Activated naive CD4-positive, alpha-beta T cell treated with anti-CD3 and anti-CD28 coated beads for 36 hours (primary cell): ENCODE measurements at places on chromosomes 4 and X.
A peak's percentile ranks its signal among the peaks of the same experiment; 100 is the strongest.

DNA sequence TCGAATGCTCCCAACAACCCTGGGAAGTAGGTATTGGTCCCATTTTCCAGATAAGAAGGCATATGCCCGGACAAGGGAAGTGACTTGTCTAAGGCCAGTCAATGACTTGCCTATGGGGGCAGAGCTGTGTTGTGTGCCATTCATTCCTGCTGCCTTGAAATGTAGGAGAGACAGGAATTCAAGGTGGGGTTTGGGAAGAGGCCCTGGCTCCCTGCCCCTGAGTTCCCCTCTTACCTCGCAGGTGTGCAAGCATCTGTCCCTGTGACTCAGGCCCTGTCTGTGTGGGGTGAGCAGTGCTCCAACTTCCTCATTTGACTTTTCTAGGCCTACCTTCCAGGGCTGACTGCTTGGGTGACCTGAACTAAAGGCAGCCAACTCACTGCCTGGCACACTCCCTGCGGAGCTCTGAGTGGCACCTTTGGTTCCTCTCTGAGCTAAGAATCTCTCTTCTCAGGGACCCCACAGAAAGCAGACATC lies 5.1 kb downstream of the EFNB1 start:
- DNase-seq: no peak

- DNase-seq: no peak
Measured at GRCh38 chrX:77493677-77494553, 46.7 kb downstream of the FGF16 start.

DNA sequence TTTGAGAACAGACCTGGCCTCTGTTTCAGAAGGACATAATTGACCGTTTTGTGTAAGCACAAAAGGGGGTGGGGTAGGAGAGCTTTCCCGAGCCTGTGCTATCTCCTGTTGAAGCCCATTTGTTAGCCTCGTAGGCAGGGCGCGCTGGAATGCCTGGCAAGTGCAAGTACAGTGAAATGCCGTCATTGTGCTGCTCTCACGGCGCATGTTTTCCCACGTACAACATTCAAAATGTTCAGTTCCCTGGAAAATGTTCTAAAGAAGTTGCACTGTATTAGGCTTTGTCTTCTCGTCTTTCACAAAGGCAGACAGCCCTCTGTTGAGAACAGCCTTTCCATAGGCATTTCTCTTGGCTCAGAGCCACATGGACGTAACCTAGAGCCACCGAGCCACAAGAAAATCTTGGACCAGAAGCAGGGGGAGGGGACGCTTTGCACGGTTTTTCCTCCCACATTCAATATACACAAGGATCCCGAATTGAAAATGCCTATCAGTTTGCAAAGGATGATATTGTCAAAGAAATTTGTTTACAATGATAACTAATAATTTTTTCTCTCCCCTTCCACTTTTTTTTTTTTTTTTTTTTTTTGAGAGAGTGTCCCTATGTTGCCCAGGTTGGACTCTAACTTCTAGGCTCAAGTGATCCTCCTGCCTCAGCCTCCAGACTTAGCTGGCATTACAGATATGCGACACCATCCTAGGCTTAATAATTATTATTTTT lies 54.6 kb upstream of the RAPGEF2 start:
- DNase-seq: no peak

DNA sequence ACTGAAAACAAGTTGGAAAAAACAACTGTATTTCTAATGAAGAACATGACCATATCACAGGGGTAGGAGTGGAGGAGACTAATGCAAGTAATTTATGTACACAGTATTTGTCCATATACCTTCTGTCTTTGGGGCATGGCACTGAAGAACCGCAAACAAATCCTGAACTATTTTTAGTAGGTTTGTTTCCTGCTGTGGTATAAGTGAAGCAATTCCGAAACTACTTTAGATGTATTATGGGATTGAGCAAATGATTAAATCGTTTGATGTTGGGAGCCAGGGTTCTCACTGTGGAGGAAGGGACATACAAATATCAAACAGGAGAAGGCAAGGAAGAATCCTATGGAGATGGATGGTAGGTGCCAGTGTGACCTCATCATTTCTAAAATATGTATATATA lies 18.9 kb upstream of the SH3KBP1 start:
- DNase-seq: no peak

DNA sequence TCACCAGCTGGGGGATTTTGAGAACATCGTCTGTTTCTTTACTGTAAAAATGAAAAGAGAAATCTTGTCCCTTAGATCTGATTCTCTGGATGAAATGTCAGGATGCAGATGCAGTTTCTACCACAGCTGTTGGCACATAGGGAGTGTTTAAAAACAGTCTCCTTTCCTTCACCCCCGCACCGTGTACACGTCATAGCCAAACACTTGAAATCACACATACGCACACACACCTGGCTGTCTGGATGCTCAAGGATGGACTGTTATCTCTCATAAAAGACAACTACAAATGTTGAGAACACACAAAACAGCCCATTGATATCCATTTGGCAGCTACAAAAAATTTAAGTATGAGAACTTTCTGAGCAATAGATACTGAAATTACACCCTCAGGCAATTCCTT lies 275.8 kb upstream of the CLNK start:
- no peak for DNase-seq

DNA sequence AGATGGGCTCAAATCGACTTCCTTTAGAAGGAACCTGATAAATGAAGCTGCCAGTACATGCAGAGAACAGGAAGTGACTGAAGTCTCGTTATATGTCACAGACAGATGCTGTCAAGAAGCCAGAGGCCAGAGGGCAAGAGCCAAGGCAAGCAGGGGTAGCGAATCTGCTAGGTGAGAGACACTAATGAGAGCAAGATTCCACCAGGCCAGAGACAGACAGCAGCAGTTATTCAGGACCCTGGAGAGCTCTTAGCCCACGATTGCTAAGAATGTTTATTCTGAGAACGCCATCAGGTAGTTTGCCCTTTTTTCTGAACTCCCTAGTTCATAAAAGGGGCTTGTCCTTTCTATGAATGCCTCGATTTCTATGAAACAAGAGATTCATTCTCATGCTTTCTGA lies 73.7 kb downstream of the BEND2 start:
- DNase-seq: peak; percentile 39

DNA sequence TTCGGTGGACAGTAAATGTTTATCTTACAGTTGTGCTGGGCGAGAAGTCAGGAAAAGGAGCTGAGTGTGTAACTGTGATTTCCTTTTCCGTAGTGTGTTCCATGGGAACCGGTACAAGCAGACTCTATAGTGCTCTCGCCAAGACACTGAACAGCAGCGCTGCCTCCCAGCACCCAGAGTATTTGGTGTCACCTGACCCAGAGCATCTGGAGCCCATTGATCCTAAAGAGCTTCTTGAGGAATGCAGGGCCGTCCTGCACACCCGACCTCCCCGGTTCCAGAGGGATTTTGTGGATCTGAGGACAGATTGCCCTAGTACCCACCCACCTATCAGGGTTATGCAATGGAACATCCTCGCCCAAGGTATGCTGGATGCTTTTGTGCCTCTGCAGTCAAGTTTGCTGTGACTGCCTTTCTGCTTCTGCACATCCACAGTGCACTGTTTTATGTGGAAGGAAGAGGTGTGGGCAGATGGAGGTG lies 27.4 kb downstream of the NOCT start:
- DNase-seq: no peak

DNA sequence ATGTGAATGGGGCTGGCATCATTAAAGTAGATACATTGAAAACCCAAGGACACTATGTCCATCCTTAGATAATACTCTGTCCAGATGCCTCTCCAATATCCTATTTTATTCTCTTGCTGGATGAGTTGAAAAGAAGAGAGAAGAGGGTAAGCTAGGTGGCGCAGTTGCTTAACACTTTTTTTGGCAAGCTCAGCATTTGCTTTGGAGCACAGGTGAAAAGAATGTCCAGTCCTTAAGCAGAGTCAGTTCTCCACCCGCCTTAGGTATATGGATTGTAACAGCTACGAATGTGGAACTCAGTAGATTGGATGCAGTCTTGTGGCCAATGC lies 208.4 kb downstream of the NWD2 start:
- peak; percentile 80 for DNase-seq

- no peak for DNase-seq
Measured at GRCh38 chrX:86103061-86103460, 45.2 kb upstream of the DACH2 start.

DNA sequence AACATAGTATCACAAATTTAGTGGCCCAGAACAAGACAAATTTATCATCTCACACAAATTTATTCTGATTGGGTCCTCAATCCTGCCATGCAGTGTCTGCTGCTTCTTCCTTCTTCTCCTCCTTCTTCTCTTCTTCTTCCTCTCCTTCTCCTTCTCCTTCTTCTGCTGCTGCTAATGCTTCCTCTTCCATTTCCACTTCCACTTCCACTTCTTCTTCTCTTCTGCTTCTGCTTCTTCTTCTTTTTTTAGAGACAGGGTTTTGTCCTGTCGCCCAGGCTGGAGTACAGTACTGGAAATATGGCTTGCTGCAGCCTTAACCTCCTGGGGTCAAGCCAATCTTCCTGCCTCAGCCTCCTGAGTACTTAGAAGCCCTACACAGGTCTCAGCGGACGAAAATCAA lies 37.5 kb downstream of the FGFBP1 start:
- DNase-seq: no peak

- DNase-seq: no peak
Measured at GRCh38 chr4:6887591-6888371, 21.8 kb upstream of the TBC1D14 start.

GRCh38 chr4:151260526-151260925 lies 16.4 kb upstream of the PRSS48 start:
- no peak for DNase-seq

- DNase-seq: no peak
Measured at GRCh38 chr4:37747772-37748330, 61.7 kb upstream of the RELL1 start.

DNA sequence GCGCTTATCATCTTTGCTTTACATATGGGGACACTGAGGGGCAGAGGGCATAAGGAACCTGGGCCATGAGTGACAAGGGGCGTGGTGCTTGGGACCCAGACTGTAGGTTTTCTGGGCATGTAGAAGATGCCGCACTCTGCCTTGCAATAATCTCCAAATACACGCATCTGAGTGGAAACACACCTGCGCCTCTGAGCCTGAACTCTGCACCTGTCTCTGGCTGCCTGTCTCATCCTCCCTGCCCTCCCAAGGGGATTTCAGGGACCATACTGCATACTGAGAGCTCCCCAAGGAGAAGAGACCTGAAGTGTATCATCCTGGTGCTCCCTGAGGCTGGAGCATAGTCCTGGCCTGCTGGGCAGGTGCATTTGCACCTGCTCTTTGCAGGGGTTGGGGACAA lies 34.7 kb upstream of the ASMTL start:
- DNase-seq: peak; percentile 3

GRCh38 chr4:94504545-94504944 lies 52.8 kb downstream of the PDLIM5 start:
- no peak for DNase-seq

GRCh38 chr4:81469781-81470455 lies 1.8 kb downstream of the RASGEF1B start:
- DNase-seq: no peak
